Left forelimb (tissue), 1 donor: ENCODE measurements at places on chromosomes 12 and 14.

DNA sequence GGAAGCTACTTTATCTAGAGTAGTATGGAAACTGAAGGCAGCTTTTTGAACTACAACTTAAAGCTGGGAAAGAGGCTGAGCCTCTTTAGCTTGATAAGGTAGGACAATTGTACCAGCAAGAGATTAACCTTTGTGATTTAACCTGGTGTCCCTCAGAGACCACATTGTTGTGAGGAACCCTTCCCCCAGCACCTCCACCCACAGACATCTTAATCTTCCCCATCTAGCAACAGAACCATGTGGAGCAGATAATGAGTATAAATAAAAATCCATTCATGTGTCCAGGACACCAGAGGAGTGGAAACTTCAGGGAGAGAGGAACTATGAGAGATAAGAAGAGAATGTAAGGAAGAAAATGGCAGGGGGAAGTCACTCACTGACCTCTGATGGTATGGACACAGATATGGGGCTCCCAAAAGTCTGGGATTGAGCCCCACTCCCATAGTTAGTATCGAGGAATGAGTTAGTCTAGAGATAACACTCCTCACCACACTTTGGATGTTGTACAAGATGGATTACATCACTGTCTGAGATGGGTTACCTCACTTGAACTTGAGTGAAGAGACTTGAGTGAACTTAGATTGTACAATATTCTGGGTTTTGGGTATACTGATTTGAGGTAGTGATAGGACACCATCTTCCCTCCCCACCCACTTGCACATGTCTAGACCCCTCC is 33.9 kb upstream of the SLC38A2 start:
- DNase-seq: no peak

- no peak for DNase-seq
Measured at GRCh38 chr12:52300796-52301691, 9.7 kb upstream of the KRT81 start.

- peak; percentile 51 for DNase-seq
Measured at GRCh38 chr12:34393086-34393820, 371.0 kb downstream of the ALG10 start.

GRCh38 chr14:35964697-35965286 is 138.7 kb downstream of the BRMS1L start:
- no peak for DNase-seq

DNA sequence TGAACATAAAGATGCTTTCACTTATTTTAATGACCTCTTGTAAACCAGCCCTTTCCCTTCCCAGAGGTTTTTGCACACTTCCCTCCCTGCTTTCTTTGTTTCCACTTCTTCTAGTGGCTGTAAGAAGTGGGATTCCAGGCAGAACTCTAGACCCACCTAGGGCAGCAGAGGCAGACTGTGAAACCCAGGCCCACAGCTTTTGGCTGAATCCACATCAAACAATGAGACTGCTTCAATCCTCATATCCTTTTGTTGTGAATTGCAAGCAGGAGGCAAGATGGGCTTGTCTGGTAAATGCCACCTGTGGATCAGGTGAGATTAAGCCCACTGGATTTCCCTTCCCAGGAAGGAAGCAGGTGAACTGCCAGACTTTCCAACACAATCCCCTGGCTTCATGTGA is 12.8 kb downstream of the CCDC177 start:
- no peak for DNase-seq

DNA sequence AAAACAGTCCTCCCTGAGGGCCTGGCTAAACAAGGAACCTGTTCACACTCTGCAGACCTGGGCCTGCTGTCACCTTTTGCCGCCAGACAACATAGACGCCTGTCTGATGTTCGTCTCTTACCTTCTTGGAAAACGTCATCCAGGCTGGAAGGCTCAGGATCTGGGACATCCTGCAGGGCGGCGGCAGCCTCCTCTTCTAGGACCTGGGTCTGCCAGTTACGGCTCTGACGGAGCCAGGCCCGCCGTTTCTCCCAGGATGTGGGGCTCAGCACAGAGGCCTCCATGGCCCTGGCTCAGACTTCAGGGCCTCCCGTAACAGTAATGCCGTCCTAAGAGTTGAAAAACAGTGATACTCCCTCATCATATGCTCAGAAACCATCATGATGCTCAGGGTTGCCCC is 10.3 kb downstream of the TESPA1 start:
- no peak for DNase-seq

DNA sequence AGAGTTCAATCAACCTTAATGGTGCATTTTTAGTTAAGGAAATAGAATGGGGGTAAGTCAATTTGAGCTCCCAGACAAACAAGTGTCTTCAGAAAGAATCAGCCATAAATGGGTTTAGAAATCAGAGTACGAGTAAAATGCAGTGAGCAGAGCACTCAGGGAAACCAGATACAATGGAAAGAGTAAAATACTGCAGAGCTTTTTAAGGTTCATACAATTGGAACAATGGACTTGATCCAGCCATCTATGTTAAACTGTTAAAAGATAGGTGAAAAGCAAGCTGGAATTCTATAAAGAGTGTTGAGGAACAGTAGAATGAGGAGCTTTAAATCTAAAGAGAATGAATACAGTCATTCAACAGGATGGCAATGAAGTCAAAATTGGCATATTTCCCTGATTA is 23.8 kb upstream of the PCNX4 start:
- DNase-seq: no peak

DNA sequence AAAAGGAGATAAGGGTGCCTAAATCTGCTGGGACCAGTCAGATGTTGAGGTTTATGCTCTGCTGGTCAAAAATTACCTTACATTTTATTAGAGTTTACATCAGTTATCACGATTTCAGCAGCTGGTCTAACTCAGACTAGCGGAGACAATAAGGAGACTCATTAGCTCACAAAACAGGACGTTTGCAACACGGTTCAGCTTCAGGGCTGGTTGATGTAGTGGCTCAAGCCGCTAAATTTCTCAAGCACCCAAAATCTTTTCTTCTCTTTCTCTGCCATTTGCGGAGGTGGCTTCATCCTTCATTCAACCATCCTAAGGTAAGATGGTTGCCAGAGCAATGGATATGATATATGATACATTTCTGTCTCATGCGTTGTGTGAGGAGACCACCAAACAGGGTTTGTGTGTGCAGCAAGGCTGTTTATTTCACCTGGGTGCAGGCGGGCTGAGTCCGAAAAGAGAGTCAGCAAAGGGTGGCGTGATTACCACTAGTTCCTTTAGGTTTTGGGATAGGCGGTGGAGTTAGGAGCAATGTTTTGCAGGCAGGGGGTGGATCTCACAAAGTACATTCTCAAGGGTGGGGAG is 30.3 kb upstream of the CLIP1 start:
- no peak for DNase-seq

GRCh38 chr12:1529862-1530591 is 64.4 kb downstream of the FBXL14 start:
- DNase-seq: no peak

- DNase-seq: no peak
Measured at GRCh38 chr12:80702889-80703805, 4.3 kb upstream of the MYF6 start.

GRCh38 chr12:92953747-92954146 is 24.7 kb upstream of the EEA1 start:
- DNase-seq: no peak

DNA sequence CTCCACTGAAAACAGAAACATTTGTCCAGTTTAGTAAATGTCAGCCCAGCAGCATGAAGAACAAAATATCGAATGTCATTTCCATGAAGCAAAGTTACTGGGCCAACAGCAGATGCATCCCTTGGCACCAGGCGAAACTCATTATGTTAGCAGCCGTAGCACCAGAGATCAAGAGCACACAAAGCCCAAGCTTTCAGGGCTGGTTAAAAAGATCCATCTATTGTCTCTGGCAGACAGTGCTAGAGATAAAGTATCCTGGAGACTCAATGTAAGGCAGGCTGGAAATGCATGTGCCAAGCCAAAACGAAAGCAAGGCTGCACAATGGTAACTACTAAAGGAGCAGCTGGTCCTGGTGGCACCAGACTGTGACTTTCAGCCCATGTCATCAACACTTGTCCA is 120.3 kb upstream of the PLEKHG7 start:
- no peak for DNase-seq

DNA sequence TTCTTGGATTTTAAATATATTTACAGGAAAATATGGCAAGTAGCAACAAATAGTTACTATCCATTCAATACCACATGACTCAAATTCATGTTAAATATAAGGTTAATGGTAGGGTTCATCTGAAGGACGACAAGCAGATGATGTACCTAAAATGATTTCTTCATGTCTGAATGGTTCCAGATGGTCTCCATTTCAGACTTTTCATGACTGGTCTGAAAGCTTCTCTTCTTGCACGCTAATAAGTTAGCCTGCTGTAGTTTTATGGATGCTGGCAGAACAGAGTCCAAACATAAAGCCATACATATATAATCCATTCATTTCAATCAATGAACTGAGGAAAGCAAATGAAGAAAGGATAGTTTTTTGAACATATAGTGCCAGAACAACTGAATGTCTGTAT is 257.0 kb upstream of the MGAT4C start:
- no peak for DNase-seq

DNA sequence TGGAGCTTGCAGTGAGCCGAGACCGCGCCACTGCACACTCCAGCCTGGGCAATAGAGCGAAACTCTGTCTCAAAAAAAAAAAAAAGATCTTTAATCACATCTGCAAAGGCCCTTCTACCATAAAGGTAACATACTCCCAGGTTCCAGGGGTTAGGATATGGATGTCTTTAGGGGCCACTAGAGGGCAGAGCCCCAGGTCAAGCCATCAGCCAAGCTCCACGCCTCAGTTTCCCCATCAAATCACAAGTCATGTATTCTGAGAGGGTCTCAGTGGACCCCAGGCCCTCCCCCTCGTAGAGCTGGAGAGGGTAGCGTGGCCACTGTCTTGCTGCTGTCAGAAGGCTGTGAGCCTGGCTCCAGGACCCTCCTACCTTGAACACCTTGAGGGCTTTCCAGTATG is 18.8 kb downstream of the SLC8B1 start:
- DNase-seq: no peak

GRCh38 chr12:51951843-51952722 is 584 bp downstream of the ACVR1B start:
- DNase-seq: peak; percentile 71

DNA sequence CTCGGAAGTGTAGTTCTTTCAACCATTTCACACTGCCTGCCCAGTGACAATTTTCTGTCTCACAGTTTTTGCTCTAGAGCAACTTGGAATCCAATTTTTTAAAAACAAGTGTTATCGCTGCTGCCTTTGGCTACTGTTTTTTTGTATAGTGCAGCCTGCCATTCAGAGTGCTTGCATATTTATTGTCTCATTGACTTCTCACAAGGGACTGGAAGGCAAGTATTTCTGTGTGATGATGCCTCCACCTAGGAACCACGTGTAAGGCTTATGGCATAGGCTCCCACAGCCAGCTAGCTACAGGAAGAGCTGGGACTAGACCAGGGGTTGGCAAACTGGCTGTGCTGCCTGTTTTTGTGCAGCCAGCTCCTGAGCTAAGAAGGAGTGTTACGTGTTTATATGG is 903 bp downstream of the PARPBP start:
- DNase-seq: no peak

DNA sequence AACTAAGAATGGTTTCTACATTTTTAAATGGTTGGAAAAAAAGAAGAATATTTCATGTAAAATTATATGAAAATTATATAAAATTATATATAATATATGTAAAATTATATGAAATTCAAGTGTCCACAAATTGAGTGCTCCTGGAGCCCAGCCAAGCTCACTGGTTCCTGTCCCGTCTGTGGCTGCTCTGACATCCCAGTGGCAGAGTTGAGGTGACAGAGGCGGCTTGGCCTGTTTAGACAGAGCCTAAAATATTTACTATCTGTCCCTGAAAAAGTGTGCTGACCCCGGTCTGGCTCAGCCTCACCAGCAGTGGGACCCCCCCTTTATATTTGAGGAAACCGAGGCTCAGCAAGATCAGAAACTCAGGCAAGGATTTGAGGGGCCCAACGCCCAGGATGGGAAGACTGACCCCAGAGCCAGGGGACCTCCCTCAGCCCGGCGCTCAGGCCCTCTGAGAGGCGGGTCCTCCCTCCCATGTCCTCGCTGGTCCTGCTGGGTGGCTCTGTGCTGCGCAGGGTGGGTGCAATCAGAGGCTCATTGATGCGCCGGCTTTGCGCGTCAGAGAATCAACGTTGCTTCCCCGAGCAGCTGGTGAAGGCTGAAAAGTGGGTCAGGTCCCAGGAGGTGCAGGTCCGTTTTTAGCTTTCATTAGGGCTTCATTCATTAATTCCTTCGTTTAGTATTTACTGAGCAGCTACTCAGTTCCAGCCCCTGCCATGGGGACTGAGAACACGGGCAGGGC is 21.5 kb upstream of the BEGAIN start:
- peak; percentile 30 for DNase-seq

- DNase-seq: no peak
Measured at GRCh38 chr12:109670731-109671130, 42.9 kb upstream of the FAM222A start.

GRCh38 chr12:7961395-7962178 is 25.6 kb upstream of the SLC2A3 start:
- no peak for DNase-seq

- peak; percentile 34 for DNase-seq
Measured at GRCh38 chr14:73233564-73233963, 3.7 kb upstream of the PAPLN start.

- DNase-seq: no peak
Measured at GRCh38 chr14:20198991-20199390, 8.3 kb downstream of the OR11G2 start.

DNA sequence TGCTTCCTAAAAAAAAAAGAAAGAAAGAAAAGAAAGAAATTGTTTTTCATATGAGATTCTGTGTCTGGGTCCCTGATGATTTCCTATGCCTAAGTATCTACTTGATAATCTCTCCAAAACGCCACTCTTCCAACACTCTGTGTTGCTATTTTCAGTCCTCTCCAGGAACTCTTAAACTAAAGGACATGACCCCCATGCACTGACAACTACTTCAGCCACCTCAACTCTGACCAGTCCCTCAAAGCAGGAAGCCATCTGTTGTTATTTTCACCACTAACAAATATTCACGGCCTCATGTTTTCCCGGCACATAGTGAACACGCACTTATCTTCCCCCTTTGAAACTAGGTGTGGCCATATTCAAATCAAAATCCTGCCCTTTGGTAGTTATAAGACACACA is 259.3 kb downstream of the PPFIA2 start:
- no peak for DNase-seq

- DNase-seq: no peak
Measured at GRCh38 chr12:69755302-69755701, 16.6 kb downstream of the RAB3IP start.

DNA sequence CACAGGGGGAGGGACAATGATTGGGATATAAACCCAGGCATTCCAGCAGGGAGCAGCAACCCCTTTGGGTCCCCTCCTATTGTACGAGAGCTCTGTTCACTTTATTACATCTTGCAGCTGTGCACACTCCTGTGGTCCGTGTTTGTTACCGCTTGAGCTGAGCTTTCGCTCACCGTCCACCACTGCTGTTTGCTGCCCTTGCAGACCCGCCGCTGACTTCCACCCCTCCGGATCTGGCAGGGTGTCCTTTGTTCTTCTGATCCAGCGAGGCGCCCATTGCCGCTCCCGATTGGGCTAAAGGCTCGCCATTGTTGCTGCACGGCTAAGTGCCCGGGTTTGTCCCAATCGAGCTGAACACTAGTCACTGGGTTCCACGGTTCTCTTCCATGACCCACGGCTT is 64.1 kb downstream of the E2F7 start:
- DNase-seq: no peak

- DNase-seq: no peak
Measured at GRCh38 chr12:88084210-88084609, 55.0 kb upstream of the C12orf50 start.

- peak; percentile 73 for DNase-seq
Measured at GRCh38 chr12:54140588-54141388, 48.0 kb downstream of the SMUG1 start.

GRCh38 chr12:51077930-51078329 is 5.5 kb downstream of the CSRNP2 start:
- DNase-seq: no peak
